HCT116 (cell line): ENCODE measurements at places on chromosomes 5 and 9. TPM values are rescaled to one million over a fixed set of nuclear protein-coding genes. Genes with fewer than 3 reads are reported as not detected.

GRCh38 chr9:104903609-104904008, 24.3 kb downstream of the ABCA1 start:
- no peak for DNase-seq
- peaks cover 6% of the 10 kb centered on the region; the same call in 1 of the 2 replicates for H3K4me1 ChIP-seq
- H3K4me3 ChIP-seq: no peak overlapping the region
- no peak overlapping the region for H3K27ac ChIP-seq
- no peaks in the 10 kb centered on the region for H3K36me3 ChIP-seq
- peaks cover 13% of the 10 kb centered on the region; the same call in 1 of the 2 replicates for H3K27me3 ChIP-seq

Gene PCDHGA10
- total RNA-seq: 3.8 TPM

- H3K36me3 ChIP-seq: no peaks in the 10 kb centered on the region
- no peaks in the 10 kb centered on the region for H3K27me3 ChIP-seq
- no peak for DNase-seq
Measured at GRCh38 chr5:117302949-117303348, 728.3 kb upstream of the SEMA6A start.

GRCh38 chr5:142725231-142726187, 39.6 kb upstream of the FGF1 start:
- H3K36me3 ChIP-seq: no peaks in the 10 kb centered on the region
- H3K27ac ChIP-seq: no peak overlapping the region
- no peak overlapping the region for H3K4me3 ChIP-seq
- peaks cover 10% of the 10 kb centered on the region for H3K4me1 ChIP-seq
- H3K27me3 ChIP-seq: no peaks in the 10 kb centered on the region

Gene INSL6
- not detected for total RNA-seq

DNA sequence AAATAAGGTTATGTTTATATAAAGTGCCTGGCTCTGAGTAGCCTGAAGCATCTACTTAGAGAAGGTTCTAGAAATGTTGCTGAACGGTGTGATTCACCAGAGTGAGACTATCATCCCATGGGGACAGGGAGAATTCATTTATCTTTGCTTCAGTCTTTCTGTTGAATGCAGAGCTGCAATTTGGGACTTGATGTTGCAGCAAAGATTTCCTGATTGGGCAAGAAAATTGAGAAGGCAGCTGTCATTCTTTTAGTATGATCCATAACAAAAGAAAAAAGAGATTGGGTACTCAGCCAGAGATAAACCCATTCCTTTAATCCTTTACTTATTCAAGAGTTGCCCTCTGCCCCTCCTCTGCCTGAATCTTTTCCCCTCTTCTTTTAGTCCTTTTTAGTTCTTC, 456.3 kb upstream of the WWC1 start:
- H3K36me3 ChIP-seq: no peaks in the 10 kb centered on the region
- no peak for DNase-seq
- peaks cover 30% of the 10 kb centered on the region; the same call in 1 of the 2 replicates for H3K27me3 ChIP-seq

DNA sequence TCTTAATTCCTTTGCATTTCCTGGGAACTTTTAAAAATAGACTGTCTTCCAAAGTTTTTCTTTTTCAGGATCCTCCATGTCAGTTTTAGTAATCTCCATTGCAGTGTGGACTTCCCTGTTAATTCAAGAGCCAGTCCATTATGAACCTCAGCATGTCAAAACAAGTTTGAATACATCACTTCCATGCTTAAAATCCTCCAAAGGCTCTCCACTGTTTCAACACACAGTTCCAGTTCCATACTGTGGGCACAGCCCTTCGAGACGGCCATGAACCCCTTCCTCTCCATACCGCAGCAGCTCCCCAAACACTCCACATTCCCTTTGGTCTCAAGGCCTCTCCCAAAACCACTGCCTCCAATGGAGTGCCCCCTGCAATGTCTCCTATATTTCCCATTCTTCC, 19.5 kb downstream of the LIFR start:
- H3K27me3 ChIP-seq: no peaks in the 10 kb centered on the region
- no peaks in the 10 kb centered on the region for H3K36me3 ChIP-seq
- no peak for DNase-seq
- H3K27ac ChIP-seq: no peak overlapping the region
- H3K4me3 ChIP-seq: no peak overlapping the region
- no peaks in the 10 kb centered on the region for H3K4me1 ChIP-seq

Gene FOXD4L6
- total RNA-seq: 0.54 TPM

Gene LRRC19
- total RNA-seq: not detected
